Stimulated activated CD8-positive, alpha-beta memory T cell treated with anti-CD3 and anti-CD28 coated beads, Interleukin-7, amount 100 ng/mL, for 1 hour (primary cell): ENCODE measurements at places on chromosomes 11 and 22.

DNA sequence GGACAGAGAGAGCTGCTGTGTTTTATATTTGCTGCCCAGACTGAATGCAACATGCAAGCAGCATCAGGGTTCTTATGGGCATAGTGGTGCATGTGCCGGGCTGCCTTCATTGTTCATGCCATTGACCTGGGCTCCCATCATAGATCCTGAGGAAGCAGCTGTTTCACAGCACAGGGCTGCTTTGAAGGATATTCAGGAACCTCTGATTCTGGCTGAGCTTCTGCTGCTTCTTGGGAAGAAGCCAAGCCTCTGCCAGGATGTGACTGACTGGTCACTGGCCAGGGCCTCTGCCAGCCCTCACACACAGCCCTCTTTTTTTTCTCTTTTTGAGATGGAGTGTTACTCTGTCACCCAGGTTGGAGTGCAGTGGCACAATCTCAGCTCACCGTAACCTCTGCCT lies 43.3 kb downstream of the CYB5R2 start:
- no peak for DNase-seq

- no peak for DNase-seq
Measured at GRCh38 chr11:78740199-78741071, 165.8 kb upstream of the NARS2 start.

DNA sequence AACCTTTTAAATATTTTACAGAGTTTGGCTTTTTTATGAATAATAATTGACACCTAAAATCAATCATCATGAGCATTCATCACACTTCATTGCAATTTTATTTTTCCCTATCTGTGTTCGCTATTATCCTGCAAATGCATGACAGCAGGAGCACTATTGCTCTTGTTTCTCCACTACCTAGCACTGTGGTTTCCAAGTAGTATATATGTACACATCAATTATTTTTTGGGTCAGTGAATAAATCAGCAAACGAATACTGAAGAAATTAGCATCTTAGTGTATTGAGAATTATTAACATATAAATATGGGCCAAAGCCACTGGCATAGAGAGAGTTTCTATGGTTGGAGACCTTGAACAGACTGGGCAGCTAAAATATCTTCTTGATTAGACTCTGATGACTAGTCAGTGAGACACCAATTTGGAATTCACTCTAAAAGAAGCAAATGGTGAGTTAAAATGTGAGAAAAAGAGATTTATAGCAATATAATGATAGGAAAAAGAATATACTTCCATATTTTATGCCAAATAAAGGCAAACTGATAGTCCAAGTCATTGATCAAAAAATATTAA lies 731.1 kb upstream of the LUZP2 start:
- no peak for DNase-seq

DNA sequence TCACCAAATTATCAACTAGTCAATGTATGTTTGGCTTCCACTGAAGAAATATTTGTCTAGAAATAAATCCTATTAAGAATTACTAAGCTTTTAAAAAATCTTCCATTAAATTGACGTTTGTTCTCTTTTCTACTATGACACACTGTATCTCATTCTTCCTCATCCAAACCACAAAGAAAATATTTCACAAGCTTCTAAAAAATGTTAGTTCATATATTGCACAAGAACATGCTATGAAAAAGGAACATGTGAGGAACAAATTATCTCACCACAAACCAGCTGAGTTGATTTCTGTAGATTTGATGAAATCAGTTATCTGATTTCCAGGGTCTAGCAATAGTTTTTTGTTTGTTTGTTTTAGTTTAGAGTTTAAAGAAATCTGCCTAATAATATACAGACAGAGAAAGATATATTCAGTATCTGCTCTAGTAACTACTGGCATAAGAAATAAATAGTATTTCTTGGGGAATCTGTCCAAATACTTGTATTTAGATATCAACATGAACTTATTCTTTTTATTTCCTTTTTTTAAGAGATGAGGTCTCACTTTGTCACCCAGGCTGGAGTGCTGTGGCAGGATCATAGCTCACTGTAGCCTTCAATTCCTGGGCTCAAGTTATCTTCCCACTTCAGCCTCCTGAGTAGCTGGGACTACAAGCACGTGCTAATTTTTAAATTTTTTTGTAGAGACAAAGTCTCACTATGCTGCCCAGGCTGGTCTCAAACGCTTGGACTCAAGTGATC lies 161.7 kb downstream of the ATG16L2 start:
- no peak for DNase-seq

- DNase-seq = no peak
Measured at GRCh38 chr11:86346513-86346912, 28.2 kb upstream of the CCDC81 start.

DNA sequence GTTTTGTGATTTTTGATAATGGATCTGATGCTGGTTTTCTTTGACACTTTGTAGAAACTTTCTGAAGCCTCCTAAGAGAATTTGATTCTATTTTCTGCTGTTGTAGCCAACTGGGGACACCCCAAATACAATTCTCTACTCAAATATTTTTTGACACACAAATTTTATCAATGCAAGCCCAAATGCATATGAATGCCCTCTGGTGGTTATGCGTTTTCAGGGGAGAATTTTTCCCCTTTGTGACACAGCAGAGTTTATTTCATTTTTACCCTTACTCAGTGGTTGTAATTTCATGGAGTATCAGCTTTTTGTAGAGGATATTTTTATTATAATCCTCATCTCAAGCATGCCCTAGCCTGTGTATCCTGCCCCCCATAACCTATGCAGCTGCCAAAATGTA lies 44.7 kb upstream of the MTMR2 start:
- no peak for DNase-seq
